ENCODE measurements at places on chromosomes 1 and 21. TPM values are rescaled to one million over a fixed set of nuclear protein-coding genes. Genes with fewer than 3 reads are reported as not detected.

The CFHR2 gene
- not detected for total RNA-seq

The IVNS1ABP gene
- 86.2 TPM for total RNA-seq

The RIIAD1 gene
- total RNA-seq, result not detected

GRCh38 chr21:25360593-25360992 is 246.7 kb downstream of the MRPL39 start:
- DNase-seq, result no peak

DNA sequence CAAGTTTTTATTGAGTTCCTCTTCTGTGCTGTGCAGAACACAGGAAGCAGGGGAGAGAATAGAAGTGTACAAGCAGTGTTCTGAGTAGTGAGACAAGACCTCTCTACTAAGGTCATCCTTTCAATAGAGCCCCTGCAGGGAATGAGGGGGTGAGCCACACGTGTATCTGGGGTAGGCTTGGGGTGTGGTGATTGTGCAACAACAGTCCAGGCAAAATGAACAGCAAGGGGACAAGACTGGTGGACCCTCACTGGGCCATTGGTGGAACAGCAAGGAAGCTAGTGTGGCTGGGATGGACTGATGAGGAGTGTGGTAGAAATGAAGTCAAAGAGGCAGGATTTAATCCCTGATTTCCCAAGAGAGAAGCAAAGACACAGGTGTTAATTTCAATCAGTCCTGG is 8.2 kb upstream of the BMP8A start:
- no peak for DNase-seq
